GF-D8 (cell line): ENCODE measurements at places on chromosomes 16 and 17.

DNA sequence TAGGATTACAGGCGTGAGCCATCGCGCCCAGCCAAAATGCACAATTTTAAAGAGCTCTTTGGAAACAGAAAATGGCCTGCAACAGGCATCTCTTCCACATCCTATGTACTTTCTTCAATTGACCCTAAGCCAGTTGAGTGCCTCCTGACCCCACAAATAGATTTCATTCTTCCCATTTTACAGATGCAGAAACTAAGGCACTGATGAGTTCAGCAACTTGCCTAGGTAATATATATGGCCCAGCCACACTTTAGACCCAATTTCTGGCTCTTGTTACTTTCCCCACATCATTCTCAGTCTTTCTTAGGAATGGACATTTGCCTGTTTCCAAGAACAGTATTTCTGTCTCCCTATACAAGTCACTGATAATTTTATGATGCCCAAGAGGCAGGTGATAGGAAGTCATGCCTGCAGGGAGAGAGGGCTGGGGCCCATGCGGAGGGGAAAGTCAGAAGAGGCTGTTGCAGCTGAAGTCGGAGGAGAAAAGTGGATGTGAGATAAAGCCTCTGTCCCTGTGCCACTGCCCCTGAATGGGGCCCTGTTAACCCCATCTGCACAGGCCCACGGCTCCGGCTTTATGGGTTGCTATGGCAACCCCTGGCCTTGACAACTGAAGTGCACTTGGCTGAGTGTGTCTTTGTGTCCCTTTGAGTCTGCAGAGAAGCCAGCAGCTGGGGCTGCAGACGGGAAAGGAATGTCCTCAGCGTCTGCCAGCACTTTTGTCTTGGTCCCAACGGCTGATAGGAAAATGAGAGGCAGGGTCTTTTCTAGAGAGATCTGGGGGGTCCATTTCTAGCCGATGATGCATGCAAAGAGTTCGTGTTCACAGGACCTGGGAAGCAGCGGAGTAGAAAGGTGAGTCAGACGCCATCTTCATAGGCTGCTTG is 45.9 kb downstream of the ABAT start:
- no peak for DNase-seq

DNA sequence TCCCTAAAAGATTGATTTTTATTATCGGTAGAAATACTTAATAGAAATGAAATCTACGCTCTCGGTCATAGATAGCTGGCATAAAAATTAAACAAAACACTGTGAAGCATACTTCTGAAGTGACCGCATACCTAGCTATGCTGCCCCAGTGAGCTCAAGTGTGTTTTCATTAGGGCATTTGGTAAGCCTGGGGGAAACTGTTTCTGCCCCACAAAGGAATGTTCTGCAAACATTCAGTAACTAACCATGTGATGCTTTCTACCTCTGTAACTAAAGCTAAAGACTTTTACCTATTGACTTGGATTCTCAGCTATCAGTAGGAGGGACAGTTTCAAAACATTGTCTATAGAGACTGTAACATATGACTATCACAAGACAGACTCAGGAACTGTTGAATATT is 93.5 kb upstream of the HSBP1 start:
- no peak for DNase-seq

DNA sequence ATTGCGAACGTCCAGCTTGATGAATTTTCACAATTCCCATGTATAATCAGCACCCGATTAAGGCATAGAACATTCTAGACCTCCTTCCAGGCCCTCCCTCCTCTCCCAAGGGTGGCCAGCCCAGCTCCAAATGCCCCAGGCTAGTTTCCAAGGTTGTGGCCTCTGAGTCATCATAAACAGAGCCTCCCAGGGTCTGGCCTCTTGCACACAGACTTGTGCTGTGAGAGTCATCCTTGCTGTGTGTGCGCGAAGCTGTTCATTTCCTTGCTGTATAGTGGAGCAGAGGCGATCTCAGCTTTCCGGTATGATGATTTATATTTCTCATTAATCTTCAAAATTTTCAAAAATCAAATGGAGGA is 20.5 kb upstream of the JPH3 start:
- no peak for DNase-seq

DNA sequence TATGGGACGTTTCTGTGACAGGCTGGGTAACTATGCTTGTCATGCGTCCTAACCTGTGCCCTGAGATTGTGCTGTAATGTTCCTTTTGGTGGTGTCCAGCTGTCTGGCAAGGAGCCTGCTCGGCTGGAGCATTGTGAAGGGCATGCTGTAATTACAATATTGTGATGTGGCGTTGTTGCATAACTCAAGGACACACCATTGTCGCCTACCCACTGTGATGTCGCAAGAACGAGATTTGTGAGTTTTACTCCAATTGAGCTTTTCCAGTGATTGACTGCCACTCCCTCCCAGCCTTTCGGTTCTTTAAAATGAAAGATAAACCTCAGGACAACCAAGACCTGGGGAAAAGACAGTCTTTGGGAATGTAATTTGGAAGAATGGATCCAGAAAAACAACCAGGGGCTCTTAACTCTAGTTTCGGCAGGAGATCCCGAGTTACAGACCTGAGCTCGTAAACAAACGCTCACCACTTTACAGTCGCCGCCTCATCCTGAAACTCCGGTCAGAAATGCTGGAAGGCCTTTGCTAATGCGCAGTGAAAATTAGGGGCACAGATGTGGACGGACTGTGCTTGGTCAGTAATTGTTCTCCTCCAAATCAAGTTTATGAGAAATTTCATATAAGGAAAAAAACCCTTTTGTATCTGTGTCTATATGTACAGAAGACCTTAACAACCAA is 1.3 kb downstream of the ZNF750 start:
- peak; percentile 35 for DNase-seq

DNA sequence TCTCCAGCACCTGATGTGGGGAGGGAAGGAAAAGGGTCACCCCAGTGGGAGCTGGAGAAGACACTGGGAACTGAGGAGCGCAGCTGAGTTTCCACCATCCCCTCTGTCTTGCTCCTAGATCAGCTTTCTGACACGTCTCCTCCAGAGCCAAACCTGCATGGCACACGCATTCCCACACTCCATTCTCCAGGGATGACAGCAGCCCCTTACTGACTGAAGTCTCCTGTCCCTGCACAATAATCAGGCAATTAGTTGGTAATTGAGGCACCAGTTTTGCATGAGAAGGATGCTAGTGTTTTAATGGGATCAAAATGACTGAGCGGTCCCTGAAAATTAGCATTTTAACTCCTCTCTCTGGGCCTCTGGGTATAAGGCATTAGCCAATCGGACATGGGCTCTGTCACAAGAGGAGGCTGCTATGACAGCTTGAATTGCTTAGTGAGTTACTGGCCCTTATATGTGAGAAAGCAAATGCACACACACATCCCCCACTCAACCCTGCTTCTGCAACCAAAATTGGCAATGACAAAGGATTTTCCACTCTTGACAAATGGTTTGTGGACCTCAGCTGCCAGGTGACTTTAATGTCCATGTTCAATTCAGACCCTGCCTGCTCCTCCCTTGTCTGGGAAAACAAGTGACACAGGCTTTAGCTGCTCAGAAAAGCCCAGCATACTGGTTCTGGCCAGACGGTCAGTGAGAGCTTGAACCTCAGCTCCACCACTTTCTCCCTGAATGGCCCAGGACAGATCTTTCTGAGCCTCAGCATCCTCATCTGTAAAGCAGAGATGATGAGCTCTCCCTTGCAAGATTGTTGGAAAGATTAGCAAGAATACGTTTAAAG is 57.2 kb upstream of the SREBF1 start:
- DNase-seq = no peak

GRCh38 chr16:57148481-57148880 is 37.4 kb downstream of the PSME3IP1 start:
- DNase-seq = no peak
